Activated CD8-positive, alpha-beta memory T cell treated with anti-CD3 and anti-CD28 coated beads for 24 hours (primary cell): ENCODE measurements at places on chromosomes 1 and 21.

DNA sequence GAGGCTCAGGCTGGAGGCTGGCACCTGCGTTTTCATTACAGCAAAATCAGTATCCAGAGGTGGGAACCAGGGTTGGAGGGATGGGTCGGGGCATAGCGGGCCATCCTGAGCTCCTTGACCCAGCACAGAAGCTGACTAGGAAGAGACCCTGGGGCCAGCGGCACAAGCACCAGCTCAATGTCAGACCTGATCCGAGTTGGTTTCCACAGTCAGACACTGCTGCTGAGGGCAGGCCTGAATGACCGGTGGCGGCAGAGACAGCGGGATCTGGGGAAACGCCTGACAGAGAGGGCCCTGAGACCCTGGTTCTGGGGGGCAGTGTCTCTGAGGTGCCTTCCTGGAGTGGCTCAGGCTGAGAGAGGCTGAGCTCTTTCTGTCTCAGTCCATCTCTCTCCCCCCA lies 162.0 kb upstream of the C1orf174 start:
- DNase-seq, result no peak

DNA sequence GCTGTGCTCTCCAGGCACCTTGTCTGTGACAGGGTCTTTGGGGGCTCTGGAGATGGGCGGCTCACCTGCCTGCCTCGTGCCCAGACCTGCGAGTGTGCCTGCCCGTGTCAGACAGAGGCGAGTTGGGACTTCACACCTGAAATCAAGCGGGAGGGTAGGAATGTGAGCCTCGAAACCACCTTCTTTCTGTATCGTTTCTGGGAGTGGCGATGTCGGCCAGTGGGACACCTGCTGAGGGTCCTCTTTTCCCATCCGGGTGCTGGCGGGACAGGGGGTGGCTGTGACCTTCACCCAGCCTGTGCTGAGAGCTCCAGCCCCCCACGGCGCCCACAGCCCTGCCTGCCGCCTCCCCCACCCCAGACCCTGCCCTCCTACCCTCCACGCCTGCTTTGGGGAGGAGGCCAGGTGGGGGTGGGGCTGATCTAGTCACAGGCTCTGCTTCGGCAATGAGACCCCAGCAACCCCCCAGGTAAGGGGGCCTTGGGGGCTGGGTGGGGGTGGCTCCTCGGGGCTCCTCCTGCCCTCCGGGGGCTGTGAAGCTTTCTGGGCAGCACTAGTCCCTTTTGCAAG lies 15.6 kb upstream of the FAAP20 start:
- DNase-seq, result no peak

- no peak for DNase-seq
These were observed 37.5 kb upstream of the QSOX1 start for GRCh38 chr1:180116964-180117763.

DNA sequence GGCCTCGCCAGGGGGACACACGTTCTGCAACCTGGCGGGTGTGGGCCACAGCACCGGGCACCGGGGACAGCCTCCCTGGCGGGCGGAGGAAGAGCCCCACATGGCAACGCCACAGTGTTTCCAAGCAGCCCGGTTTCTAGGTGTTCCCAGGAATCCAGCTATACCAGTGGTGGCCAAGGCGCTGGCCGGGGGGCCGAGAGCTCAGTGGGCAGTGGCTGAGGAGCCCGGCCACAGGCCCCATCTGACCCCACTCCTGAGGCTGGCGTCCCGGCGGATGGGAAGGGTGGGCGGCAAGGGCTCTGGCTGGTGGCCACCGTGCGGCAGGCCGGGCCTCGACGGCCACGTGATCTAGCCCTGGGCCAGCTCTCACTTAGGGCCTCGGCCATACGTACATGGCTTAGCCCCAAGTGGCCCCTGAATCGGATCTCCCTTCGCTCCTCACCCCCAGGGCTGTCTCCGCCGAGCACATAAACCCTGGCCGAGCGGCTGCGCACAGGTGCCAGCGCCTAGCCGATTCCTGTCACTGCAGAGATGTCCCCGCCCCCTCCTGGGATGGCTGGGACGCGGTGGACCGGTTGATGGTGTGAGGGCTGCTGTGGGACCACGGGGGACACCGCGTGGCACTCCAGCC lies 68.7 kb downstream of the MORN1 start:
- no peak for DNase-seq

- no peak for DNase-seq
These were observed at the start of gene SLC16A4 for GRCh38 chr1:110390692-110391245. Gene SLC16A4, minus strand, starts transcription at chr1:110391026. Its CDS starts 1,703 bp downstream, at chr1:110389323.

DNA sequence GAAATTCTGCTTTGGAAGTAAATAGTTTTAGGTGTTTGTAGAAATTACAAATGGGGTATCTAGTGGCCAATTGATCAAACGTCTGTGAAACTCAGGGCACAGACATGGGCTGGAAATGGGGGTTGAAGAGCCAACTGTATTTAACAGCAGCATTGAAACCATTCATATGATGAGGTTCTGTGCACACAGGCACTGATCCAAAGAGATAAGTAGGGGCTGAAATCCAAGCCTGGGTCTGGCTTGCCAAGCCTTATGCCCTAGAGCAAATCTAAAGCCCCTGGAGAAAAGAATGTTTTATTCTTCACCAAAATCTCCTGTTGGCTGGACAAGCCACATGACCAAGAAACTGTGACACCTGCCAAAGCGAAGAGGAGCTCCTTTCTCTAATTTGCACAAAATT lies 67.6 kb upstream of the ST6GALNAC5 start:
- no peak for DNase-seq

- DNase-seq, result no peak
These were observed 9.9 kb upstream of the HLCS start for GRCh38 chr21:36976228-36976861.

GRCh38 chr1:167197692-167198091 lies 23.0 kb upstream of the POU2F1 start:
- DNase-seq, result no peak

DNA sequence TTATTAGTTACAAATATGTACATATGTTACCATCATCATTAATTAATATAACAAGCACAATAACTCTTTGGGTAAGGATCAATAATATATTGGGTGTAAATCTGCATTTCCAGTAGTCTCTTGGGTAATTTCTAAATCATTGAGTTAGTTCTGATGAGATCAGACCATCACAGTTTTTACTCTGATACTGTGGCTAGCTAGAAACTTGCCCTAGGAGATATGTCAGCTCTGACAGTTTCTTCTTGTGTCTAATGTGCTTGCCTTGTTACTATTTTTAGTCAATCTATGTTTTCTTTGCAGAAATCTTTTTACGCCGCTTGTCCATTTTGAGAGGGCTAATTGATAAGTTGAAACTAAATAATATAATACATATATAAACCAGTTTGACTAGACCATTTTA lies 285.6 kb upstream of the ST6GALNAC5 start:
- DNase-seq, result no peak

DNA sequence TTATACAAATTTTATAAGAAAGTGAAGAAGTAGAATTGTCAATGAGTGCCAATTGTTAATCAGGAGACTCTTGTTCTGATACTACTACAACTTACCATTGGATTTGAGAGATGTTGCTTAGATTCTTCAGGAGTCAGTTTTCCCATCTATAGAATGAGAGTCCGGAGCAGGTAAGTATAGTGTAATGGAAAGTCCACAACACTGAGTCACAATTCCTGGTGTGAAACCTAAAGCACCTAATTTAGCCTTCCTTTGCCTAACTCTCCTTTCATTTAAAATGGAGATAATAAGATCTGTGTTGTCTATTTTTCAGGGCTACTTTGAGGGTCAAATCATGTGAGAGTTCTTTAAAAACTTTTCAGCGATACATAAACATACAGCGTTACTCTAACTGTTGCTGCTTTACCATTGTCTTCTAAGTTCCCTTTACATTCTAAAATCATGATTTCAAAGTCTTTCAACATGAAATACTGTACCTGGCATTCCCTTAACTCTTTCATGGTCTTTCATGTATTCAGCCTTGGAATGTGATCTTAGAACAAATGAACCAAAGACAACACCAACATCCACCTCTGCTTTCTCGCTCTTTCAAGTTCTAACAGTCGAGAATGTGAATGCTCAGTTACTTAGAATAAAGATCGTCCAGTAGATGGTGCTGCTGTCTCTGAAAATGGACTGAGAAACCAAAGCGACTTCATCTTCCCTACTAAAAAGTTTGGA lies 90.9 kb downstream of the SLC30A10 start:
- no peak for DNase-seq

DNA sequence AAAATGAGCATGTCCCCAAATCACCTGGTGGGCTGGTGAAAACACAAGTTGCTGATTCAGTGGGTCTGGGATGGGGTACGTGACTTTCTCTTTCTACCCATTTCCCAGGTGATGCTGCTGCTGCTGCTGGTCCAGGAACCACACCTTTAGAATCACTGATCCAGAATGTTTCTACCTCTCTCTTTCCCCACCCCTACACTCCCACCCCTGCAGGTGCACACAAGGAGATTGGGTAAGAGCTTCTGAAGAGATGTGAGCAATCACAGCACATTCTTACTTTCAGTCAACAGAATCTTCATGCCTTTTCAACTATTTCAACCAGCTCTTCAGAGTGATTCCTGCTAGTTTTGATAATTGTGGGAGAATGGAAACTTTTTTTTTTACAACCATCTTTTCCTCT lies 130.9 kb downstream of the LMX1A start:
- DNase-seq, result no peak

- DNase-seq, result no peak
These were observed 2.8 kb downstream of the FAM43B start for GRCh38 chr1:20555025-20555757.

GRCh38 chr1:8970870-8971337 lies 25.2 kb downstream of the CA6 start:
- no peak for DNase-seq

DNA sequence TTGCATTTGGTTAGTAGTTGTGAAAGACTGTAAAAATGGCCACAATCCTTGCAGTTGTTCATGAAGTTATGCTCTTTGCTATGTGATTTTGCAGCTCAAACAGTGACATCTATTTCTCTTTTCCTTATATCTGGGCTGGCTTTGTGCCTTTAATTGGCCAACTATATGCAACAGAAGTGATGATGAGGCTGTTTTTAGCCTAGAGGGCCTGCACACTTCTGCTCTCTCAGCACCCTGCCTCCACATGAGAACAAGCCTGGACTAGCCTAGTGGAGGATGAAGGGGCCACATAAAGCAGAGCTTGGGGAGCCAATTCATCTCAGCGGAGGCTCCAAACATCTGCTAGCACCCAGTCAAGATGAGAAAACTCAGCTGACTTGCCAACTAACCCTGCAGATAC lies 339.8 kb downstream of the OMA1 start:
- DNase-seq, result no peak

GRCh38 chr1:198373376-198373775 lies 167.1 kb downstream of the ATP6V1G3 start:
- no peak for DNase-seq

DNA sequence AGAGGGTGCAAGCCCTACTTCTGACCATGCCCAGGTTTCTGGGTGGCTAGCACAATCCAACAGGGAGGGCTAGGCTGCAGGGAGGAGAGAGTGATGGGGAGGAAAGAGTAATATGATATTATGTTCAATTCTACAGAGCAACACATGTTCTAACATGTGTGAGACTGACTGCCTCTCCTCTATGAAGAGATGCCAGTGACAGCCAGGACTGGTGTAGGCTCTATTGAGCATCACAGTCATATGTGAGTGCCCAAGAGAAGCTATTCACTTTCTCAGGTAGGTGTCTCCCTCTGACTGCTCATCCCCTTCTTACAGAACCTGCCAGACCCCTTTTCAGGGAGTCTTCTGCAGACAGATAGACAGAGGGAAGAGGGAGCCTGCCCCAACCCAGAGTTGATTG lies 446.1 kb downstream of the SIPA1L2 start:
- DNase-seq, result no peak

DNA sequence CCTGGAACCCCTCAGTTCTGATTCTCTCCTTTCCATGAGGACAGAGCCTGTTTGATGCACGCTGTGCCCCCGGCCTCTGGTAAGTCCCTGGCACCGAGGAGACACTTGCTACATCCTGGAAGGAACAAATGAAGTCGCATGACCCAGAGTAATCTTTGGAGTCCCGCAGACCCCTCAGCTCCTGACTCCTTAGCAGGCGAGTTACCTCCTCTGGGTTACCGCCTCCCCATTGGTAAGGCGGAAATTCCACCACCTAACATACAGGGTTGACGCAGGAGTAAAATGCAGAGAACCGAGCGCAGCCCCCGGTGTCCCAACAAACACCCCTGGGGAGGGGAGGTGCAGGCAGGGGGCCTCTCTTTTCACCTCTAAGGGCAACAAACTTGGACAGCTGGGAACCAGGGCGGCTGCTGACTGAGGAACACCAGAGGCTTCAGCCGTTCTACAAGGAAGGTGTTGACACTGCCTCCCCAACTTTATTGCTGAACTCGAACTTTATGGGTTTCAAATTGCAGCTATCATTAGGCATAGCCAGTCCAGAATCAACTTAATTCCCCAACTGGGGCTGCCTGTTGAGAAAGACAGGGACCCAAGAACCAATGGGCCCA lies 115.3 kb upstream of the IFFO2 start:
- DNase-seq, result no peak

- no peak for DNase-seq
These were observed 45.7 kb downstream of the WNT9A start for GRCh38 chr1:227901906-227902640.

GRCh38 chr1:197868751-197869489 lies 33.5 kb upstream of the C1orf53 start:
- DNase-seq, result no peak

- DNase-seq, result no peak
These were observed 98.9 kb downstream of the SPSB1 start for GRCh38 chr1:9391620-9392019.

DNA sequence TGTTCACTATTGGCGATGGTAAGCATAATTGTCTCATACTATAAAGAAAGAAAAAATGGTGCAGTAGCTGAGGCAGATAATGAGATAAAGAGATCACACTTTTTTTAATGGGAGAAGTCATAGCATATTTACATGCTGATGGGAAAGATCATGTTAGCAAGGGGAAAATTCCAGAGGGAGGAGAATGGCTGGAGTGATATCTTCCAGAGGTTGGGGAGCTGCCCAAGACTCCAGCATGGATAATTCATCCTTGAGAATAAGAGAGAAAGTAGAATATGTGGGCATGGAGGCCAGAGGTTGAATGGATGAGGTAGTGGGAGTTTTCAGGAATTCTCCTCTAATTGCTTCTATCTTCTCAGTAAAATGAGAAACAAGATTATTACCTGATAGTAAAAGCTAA lies 45.8 kb upstream of the RGS1 start:
- no peak for DNase-seq

DNA sequence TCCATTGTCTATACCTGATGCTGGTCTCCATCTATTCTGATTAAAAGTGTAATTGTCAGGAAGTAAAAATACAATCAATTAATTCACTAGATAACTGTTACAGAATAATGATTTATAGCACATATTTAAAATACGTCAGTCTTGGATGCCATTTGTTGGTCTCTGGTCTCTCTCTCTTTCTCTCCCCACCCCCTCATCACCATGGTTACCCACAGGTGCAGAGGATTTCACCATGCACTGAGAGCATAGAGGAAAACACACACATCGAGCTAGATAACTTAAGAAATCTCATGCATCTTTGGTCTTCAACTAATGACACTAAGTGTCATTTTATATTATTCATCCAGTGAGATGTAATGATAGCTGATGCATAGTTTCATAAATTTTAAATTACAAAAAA lies 33.4 kb downstream of the LRRC53 start:
- DNase-seq, result no peak
